DND-41 (cell line): ENCODE measurements at places on chromosomes 6 and 20.
A peak's percentile ranks its signal among the peaks of the same experiment; 100 is the strongest.

DNA sequence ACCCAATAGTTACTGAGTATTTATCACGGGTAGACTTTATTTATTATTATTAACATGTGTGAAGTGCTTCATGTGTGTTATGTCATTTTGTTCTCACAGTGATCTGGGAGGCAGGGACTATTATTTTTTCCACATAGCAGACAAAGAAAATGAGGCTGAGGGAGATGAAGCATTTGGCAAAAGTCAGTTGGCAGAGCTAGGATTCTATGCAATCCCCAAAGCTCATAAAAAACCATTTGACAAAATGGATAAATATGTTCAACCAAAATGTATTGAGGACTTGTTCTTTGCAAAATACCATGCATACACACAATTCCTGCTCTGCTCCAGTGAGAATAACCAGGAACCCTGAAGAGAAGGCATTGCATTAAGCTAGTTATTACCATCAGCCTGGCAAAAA is 184.4 kb downstream of the HS3ST5 start:
- DNase-seq, result no peak

DNA sequence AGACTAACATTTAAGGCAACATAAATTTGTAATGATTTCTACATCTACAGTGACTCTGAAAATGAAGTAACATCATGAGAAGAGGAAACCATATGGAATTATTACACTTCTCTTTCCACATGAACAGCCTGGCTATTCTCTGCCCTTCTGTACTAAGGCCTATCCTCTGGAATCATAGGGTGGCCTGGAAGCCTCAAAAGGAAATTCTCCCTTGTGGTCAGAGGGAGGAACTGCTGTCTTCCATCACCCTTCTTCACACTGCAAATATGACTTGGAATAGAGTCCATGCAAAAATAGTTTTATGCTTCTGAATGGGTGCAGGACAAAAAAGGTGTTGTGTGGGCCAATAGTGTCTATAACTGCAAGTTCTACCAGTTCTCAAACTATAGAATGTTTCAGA is 44.6 kb upstream of the SH3BGRL2 start:
- DNase-seq, result no peak

GRCh38 chr6:92723390-92723931 is 695.9 kb downstream of the EPHA7 start:
- DNase-seq, result no peak

- no peak for DNase-seq
Measured at GRCh38 chr6:112149719-112150263, 62.4 kb downstream of the FAM229B start.

DNA sequence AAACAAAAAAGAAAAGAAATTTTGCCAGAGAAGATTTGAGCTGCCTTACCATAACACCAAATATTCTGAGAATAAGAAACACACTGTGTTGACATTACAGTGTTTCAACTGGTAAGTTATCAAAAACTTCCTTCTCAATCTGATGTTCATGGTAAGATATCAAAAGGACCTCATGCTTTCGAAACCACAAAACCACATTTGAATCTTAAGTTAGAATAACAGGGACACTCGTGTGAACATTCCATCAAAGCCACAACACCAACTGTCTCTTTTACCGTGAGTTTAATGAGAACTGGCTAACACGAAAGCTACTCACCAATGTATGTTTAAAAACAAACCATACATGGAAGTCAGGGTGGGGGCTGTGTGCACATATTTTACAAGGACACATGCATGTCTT is 73.0 kb upstream of the OPRM1 start:
- DNase-seq, result peak; percentile 26

DNA sequence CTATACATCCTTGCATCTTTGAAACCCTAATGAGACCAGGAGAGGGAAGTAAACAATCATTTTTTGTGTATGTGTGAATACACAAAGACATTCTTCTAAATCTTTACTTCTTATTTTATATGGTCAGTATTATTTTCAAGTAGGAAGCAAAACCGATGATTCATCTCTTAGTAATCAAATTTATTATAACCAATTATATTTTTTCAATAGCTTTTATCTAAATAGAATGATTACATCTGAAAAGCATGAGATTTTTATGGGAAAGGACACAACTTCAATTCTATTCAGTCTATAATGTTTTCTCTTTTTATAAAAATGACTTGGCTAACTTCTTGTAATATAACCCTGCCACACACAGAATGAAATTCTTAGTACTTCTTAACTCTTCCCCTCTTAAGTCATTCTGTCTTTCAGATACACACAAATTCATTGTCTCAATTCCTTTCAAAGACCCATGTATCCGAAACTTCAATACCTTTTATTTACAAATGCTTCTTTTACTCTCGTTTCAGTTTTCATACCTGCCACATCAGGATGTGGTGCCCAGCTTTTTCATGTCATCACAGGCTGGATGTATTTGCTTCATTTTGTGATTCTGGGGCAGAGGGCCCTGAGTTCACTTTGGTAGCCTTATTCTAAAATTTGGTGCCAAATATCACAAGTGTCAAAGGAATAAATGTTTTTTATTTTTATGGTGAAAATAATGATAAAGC is 227.0 kb downstream of the PHF3 start:
- no peak for DNase-seq

DNA sequence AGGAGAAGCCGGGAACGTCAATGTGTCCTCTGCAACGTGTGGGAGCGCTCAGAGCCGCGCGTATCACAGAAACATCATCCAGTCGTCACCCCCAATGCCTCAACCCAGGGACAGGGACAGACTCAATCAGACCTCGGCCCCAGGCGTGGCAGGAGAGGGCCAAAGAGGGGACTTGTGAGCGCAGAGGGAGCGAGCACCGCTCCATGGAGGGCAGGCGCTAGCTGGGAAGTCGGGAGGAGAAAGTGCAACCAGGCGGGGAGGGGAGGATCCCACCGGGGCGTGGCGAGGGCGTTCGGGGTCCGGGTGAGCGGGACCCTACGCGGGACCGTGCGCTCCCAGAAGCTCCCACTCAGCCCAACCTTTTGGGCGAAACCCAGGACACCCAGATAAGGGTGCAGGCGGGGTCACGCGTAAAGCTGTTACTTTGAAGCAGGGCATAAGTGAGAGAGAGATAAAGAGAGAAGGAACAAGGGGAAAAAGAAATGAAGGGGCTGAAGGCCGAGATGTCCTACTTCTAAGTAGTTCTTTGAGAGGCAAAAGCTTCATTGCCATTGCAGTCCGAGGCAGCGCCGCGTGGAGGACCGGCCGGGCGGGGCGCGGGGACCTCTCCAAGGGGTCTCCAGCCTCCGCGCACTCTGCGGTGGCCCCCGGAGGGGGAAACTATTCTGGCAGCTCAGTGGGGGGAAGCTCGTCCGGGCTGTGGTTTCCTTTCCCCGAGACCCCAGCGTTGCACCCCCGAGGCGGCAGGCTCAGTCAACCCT is 862 bp upstream of the SOBP start:
- DNase-seq, result peak; percentile 49

GRCh38 chr20:32775336-32775991 is 13.3 kb downstream of the DNMT3B start:
- DNase-seq, result no peak

GRCh38 chr6:21496706-21497105 is 96.8 kb upstream of the SOX4 start:
- DNase-seq, result no peak

DNA sequence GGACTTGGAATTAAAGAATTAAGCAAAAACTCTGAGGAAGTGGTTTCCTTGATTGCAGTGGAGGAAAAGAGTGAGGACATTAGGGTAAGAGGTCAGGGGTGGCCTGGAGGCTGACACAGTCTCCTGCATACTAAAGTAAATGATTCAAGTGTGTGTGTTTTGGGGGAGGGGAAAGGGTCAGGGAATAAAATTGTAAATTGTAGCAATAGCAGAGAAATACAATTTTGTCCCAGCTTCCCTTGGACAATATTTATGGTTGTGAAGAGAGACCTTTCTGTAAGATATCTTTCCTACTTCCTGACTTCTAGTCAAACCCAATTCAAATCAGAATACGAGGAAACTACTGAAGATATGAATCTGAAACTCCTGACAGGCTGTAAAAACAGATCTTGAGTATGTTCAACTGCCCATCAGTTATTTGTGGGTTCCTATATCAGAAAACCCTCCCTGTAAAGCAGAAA is 143.4 kb upstream of the HMGN3 start:
- DNase-seq, result no peak

- no peak for DNase-seq
Measured at GRCh38 chr6:148407372-148407771, 64.7 kb downstream of the SASH1 start.

- DNase-seq, result no peak
Measured at GRCh38 chr6:119879731-119880130, 530.2 kb upstream of the MAN1A1 start.

DNA sequence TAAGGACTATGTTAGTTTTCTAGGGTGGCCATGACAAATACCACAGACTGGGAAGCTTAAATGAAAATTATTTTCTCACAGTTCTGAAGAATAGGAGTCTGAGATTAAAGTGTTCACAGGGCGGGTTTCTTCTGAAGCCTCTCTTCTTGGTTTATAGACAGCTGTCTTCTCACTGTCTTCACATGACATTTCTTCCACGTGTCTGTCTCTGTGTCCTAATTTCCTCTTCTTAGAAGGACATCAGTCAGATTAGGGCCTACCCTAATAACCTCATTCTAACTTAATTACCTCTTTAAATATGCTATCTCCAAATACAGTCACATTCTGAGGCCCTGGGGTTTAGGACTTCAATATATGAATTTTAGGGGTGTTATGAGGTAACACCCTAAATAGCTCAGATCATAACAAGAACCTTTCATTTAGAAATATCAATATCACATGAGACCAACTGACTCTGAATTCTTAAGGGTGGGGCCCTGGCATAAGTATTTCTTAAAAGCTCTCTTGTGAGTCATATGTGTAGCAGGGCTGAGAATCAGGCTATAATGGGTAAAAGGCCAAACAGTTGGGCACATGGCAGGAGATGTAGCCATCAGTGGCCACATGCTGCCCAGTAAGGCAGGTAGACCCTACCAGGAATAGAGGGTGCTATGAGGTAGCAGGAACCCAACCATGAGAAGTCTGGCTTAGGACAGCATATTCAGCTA is 62.0 kb upstream of the TENT5A start:
- no peak for DNase-seq

- no peak for DNase-seq
Measured at GRCh38 chr20:51142448-51142847, 119.5 kb upstream of the KCNG1 start.

DNA sequence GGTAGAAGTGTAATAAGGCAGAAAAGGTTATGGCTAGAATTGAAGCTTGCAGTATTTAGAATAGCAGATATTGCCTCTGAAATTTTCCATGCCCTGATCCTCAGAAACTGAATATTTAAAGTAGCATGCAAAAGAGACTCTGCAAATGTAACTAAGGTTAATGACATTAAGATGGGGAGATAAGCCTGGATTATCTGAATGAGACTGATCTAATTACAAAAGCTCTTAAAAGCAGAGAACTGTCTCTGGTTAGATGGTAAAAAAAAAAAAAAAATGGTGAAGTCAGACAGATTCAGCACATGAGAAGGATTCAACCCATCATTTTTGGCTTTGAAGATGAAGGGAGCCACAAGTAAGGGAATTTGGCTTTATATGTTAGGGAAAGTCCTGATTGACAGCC is 503.7 kb upstream of the IRAK1BP1 start:
- DNase-seq, result no peak

GRCh38 chr20:3735768-3736167 is 3.3 kb downstream of the HSPA12B start:
- DNase-seq, result no peak

DNA sequence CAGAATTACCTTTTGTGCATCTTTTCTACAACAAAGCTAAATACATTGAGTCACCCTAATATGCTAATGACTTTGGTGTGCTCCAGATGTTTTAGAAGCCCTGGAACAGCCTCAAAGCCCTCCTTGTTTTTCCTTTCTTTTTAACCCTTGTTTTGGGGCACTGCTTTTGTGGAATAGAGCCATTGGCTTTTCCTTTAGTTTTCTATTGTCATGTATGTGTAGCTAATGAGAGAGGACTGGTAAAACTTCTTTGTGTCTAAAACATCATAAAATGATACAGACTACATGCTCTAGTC is 158.8 kb downstream of the JARID2 start:
- DNase-seq, result no peak

DNA sequence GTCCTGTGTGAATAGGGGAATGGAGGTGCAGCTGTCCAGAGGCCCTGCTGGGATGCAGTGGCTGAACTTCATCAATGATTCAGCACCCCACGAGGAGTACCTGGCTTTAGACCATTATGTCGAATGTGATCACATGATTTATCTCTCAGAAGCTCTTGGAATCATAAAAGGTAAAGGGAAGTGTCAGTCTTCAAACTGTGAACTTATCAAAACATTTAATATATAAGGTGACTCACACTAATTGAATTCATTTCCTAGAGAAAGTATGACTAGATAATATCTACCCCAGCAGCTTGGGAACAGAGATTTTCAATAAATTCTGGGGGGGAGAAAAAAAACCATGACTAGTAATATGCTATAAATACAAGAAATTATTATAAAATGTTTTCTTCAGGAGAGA is 29.5 kb downstream of the ALDH8A1 start:
- no peak for DNase-seq

DNA sequence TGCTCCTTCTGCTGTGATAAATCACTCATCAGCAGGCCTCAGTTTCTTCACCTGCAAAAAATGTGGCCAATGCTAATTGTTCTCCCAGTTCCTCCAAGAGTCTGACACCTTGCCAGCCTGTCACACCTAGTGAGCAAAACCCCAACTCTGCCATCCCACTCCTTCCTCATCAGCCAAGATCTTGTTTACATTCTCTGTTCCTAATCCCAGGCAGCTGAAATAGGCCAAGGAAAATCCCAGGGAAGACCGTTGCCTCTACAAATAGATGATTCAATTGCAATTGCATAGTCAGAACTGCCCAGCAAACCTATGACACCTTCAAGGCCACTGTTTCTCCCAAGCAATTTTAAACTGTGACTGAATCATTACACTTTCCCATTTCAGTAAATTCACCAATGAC is 78.7 kb downstream of the GMDS start:
- DNase-seq, result no peak

GRCh38 chr6:13339863-13340630 is 11.7 kb upstream of the TBC1D7 start:
- no peak for DNase-seq

GRCh38 chr6:11683871-11684270 is 94.7 kb downstream of the ADTRP start:
- no peak for DNase-seq

DNA sequence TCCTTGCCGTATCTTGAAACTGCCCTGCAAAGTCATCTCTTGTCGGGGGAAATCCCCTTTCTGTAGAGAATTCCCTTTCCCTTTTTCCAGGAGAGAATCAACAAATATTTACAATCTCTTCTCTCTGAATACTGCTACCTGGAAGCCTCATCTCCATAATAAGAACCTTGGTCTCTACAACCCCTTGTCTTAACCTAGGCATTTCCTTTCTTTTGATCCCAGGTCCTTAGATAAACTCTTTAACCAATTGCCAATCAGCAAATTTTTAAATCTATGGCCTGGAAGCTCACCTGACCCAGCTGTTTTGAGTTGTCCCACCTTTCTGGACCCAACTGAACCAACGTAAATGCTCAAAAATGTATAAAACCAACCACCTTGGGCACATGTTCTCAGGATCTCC is 30.6 kb upstream of the SEC63 start:
- DNase-seq, result no peak

GRCh38 chr6:1509241-1509640 is 100.5 kb upstream of the FOXC1 start:
- DNase-seq, result no peak

- no peak for DNase-seq
Measured at GRCh38 chr6:139153855-139154254, 19.0 kb downstream of the HECA start.
